ENCODE measurements at places on chromosomes 12 and 14.
A peak's percentile ranks its signal among the peaks of the same experiment; 100 is the strongest.

GRCh38 chr12:42660968-42661937, 71.7 kb upstream of the PRICKLE1 start:
- no peak for DNase-seq

DNA sequence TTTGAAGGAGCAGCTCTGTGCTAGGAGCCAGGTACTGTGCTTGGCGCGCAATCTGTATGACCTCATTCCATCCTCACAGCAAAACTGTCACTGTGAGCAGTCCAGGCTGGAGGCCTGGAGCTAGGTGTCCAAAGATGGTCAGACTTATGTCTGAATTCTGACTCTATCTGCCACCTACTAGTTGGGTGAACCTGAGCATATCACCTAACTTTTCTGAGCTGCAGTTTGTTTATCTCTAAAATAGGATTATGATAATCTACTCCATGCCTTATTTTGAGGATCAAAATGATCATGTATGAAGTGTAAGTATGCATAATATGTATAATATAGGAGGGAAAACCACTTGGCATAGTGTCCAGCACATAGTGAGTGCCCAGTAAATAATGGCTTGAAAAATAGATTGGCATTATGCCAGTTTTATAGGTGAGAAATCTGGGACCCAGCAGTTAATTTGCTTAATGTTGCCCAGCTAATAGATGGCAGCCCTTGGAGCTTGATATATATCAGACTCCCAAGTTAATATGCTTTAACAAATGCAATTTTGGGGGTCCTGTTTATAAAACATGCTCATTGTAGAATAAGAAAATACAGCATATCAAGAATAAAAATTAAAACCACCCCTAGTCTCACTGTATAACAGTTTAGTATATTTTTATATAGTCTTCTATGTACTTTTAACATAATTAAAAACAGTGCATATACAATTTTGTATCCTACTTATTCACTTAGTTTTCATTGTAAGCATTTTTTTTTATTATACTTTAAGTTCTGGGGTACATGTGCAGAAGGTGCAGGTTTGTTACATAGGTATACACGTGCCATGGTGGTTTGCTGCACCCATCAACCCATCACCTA, 4.5 kb upstream of the JPH4 start:
- DNase-seq = no peak

- DNase-seq = peak; percentile 71
Measured at GRCh38 chr12:131608740-131609690, 101.9 kb upstream of the SFSWAP start.

DNA sequence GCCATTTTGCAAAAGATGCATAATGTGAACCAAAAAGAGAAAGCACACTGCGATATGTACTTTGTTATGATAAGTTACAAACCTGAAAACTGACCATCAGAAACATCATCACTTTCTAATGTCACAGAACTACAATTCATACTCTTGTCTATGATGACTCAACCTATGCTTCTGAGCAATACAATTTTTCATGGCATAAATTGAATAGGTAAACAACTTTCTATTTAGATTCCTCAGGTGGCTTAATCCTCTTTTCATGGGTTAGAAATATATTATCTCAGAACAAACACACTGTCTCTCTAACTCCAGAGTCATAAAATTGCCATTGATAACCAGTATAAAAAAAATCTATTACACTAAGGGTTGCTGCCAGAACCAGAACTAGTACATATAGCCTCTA, 1715.0 kb upstream of the FLRT2 start:
- no peak for DNase-seq

Measured in suppressor macrophage treated with lipopolysaccharide for 4 hours (primary cell).